ENCODE measurements at places on chromosomes 5 and 9.

- no peak for DNase-seq
These were observed 23.6 kb upstream of the SLC6A3 start for GRCh38 chr5:1468629-1469527.

DNA sequence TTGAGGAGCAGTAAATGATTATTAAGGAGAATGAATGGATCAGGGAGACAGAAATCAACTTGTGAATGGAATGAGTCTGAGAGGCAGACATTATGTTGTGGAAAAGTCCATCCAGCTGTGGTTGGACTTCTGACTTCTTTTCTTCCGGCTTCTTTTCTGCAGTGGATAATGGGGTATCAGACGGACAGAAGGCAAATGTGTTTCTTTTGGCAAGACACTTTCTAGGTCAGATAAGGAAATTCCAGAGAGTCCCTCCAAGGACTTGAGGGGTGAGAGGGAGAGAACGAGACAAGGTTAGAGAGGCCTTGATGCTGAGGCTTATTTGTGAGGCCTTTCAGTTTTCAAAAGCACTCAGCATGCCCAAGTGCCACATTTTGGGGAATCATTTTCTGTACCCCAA, 17.1 kb upstream of the GRHPR start:
- no peak for DNase-seq

- no peak for DNase-seq
These were observed 163.3 kb upstream of the FBN2 start for GRCh38 chr5:128701301-128701700.

DNA sequence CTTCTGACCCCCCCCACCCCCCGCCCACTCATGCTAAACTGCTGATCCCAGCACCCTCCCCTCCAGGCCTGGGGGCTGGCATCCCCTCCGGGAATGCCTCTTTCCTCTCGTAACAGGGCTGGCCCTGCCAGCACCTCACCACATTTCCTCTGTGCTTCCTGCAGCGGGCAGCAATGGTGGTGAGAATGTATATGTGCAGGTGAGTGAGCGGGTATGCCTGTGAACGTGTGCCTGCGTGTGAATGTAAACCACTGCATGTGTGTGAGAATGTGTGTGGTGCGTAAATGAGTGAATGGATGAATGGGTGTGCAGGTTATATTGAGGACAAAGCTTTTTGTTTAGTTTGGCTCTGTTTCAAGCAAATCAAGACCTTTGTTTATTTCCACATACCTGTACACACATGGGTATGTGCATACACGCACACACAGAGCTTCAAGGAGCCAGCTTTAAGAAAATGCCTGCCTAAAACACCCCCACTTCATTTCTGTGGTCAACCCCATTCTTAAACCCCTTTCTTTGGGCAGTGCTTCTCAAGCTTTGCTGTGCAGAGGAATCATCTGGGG, 95.7 kb upstream of the SHB start:
- DNase-seq = no peak

DNA sequence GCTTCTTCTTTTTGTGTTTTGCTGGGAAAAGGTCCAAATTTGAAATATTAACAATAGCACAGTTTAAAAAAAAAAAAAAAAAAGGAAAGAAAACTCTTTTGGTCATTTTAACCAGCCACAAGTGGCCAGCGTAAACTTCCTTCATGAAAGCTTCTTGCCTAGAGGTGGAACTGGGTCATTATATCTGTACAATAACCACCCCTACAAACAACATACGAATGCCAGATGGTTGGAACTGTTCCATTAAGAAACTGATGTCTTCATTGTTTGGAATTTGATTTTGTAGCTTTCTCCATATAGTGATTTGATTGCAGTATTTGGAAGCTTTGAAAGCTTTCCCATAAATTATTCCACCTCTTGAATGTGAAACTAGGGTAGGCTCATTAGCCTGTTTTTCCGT, 18.3 kb upstream of the LPAR1 start:
- no peak for DNase-seq

DNA sequence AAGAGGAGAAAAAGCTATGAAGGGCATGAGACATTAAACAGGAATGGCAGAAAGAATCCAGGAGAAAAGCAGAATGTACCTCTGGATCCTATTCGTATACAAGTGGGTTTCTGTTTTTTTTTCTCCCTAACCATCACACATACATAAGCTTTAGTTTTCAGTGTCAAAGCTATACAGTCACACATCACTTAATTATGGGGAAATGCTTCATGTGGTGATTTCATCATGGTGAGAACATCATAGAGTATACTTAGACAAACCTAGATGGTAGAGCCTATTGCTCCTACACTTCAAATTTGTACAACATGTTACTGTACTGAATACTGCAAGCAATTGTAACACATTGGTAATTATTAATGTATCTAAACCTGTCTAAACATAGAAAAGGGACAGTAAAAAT, 290.6 kb downstream of the AOPEP start:
- DNase-seq = no peak

DNA sequence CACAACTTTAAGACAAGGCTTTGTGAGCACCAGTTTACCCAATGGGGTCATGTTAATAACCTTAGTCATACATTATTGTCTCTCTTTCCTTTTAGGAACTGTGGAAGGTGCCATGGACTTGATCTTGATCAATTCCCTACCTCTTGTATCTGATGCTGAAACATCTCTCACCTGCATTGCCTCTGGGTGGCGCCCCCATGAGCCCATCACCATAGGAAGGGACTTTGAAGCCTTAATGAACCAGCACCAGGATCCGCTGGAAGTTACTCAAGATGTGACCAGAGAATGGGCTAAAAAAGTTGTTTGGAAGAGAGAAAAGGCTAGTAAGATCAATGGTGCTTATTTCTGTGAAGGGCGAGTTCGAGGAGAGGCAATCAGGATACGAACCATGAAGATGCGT, 48.7 kb downstream of the TEK start:
- DNase-seq = no peak

GRCh38 chr9:135228983-135229625, 141.6 kb downstream of the OLFM1 start:
- DNase-seq = no peak

GRCh38 chr5:151097820-151098767, 17.3 kb upstream of the TNIP1 start:
- peak; percentile 41 for DNase-seq

- no peak for DNase-seq
These were observed 622.1 kb downstream of the PSAT1 start for GRCh38 chr9:78918976-78919375.

GRCh38 chr5:121031491-121031890, 567.4 kb downstream of the PRR16 start:
- no peak for DNase-seq

- peak; percentile 59 for DNase-seq
These were observed at the start of gene SUSD3 for GRCh38 chr9:93058355-93059010. Gene SUSD3, plus strand, starts transcription at chr9:93058701. Its CDS starts 42 bp downstream, at chr9:93058743.

- DNase-seq = no peak
These were observed 43.5 kb downstream of the SLC12A7 start for GRCh38 chr5:1068204-1068894.

- DNase-seq = no peak
These were observed 701.0 kb downstream of the SEMA5A start for GRCh38 chr5:8844847-8845246.

DNA sequence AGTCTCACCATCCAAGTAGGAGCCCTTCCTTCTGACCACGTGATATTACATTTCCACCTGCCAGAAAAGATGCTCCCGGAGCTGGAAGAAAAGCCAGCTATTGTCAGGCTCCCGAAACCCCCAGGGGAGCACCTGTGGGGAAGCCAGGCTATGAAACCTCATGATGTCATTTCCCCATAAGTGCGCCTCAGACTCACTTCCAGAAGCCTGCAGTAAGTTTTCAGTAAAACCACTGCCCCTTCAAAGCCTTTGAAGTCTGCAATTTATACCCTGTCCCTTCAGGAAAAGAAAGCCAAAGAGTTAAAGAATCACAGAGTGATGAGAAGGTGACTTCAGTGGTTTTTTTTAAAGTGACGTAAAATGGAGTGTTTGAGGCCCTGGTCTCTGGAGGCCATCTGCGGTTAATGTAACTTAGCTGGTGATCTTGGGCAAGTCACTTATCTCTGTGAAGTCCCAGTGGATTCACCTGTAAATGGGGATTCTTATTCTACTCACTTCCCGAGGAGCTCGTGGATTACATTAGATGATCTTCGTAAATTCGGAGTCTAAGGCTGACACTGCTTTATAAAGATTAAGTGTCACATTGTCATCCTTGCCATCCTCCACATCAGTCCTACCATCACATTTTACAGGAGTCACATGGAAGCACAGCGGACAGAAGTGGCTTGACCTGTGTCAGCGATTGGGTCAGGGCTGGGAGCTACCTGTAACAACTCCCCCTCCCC, 2.6 kb upstream of the SEMA6A start:
- DNase-seq = no peak

DNA sequence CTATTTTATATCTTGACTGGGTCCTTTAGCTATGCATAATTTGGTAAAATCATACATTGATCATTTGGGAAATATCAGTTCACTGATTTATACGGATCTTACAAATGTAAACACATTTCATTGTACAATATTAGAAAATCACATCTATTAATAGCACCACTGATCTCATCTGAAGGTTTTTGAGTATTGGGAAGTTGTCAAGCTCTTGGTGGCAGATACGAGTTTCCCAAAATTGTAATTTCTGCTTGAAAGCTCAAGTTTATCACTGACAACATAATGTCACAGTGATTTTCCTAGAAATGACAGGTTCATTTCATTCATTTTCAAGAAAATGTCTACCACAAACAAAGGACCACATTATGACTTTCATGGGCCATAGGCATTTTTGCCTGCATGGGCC, 3.0 kb upstream of the MACROH2A1 start:
- no peak for DNase-seq

DNA sequence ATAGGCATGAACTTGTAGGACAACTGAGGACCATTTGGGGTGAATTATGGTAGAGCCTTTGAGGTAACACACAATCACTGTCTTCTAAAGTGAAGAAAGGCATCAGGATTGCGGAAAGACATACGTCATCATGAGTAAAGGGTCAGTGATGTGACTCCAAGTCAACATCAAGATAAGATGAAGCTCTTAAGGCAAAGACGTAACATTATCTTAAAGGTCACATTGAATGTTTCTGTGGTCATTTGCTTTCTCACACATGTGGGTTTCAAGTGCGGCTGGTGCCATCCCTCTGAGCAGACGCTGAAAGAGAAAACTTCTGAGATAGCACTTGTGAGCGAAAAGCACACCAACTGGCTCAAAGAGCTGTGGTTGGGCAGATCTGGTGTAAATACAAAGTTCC, 63.3 kb upstream of the GRAMD2B start:
- no peak for DNase-seq

GRCh38 chr5:97764700-97765099, 581.7 kb upstream of the RIOK2 start:
- DNase-seq = no peak

DNA sequence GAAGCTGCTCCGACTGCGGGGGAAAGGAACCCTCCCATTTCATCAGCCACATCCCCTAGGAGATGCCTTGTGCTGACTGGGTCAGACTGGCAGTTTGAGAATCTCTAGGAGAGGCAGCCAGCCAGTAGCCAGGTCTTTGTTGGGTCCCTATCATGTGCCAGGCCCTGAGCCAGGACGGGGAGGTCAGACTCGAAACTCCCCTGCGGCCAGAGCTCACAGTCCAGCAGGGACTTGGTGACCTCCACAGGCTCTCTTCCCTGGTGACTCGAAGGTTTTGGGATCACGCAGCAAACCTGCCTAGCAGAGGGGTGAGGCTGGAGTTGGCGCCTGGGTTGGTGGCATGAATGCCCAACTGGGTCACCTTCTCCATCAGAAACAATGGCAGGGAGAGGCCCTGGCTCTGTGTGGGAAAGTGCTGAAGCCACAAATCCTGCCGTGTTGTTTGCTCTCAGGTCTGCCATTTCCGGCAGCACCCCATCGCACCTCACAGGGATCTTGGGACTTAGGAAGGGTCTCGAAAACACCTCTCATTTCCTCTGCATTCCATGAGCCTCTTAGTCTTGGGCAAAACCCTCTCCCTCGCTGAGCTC, 14.4 kb upstream of the ORM1 start:
- DNase-seq = no peak

GRCh38 chr9:72996114-72996513, 43.3 kb upstream of the ALDH1A1 start:
- DNase-seq = no peak

DNA sequence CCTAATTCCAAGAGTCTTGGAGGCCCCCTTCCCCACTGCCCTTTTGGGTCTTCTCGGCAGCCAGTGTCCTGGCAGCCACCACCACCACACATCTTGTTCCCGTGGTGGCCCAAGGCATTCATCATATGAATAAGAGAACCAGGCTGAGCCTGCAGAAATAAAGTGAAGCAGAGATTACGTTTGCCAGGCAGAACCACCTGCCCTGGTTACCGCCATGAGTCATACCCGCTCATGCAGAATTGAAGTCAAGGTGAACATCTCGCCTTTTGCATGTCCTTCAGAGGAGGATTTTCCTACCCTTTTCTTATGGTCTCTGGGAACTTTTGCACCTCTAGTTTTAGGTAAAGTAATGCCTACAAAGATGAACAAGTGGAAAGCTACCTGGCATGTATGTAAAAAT, 119.5 kb upstream of the LMX1B start:
- DNase-seq = no peak

- DNase-seq = peak; percentile 24
These were observed 48.3 kb downstream of the ATPSCKMT start for GRCh38 chr5:10201223-10201868.

GRCh38 chr9:112503170-112503569, 16.5 kb downstream of the KIAA1958 start:
- DNase-seq = no peak

DNA sequence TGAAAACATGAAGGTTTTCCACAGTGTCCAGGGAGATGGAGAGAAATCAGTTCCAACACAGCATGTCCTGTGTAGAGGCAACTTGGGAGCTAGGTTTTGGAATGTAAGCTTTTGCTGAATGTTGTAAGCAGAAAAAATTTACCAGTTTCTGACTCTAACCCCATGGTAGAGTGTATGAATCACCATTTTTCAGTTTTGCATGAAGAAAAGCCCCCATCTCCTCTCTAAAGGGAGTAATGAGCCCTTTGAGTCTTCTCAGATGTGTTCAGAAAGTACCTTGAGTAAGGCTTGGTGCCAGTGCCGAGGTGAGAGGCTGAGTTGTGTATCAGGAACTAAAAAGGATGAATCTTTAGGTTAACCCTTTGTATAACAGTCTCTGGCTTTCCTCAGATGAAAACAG, 96.2 kb downstream of the ADRB2 start:
- no peak for DNase-seq

DNA sequence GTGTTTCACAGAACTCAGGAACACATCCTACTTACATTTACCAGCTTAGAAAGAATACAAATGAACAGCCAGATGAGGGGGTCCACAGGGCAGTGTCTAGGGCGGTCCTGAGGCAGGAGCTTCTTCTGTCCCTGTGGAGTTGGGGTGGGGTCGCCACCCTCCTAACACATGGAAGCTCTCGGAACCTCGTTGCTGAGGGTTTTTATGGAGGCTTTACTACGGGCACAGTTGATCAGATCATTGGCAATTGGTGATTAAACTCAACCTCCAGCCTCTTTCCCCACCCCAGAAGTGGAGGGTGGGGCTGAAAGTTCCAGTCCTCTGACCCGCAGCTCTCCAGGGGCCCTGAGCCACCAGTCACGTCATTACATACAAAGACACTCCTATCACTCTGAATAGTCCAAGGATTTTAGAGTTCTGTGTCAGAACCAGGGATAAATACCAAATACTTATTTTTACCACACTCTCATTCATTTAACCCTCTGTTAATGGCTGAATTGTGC, 156.9 kb downstream of the COL23A1 start:
- no peak for DNase-seq
